ENCODE measurements at places on chromosomes 1 and 21.

DNA sequence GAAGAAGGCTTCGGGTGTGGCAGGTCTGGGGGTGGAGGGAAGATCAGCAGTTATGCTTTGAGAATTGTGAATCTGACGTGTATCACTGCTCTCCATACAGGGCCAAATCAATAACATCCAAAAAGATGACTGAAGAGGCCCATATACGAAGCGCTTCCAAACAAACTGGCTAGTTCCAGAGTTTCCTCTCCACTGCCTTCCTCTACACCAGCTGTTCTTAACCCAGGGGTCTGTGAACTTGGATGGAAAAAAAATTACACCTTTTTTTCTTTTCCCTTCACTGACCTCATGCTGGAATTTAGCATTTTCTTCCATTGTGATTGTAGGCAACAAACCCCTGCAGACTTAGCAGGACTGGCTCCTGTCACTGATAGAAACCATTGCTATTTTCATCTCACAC lies 77.1 kb upstream of the NBL1 start:
- DNase-seq: no peak

GRCh38 chr1:156897078-156897825 lies 3.7 kb downstream of the PEAR1 start:
- no peak for DNase-seq

- no peak for DNase-seq
Measured at GRCh38 chr1:8118031-8118451, 91.9 kb upstream of the ERRFI1 start.

- DNase-seq: no peak
Measured at GRCh38 chr21:27371975-27372331, 405.1 kb upstream of the ADAMTS5 start.

GRCh38 chr1:38558055-38558454 lies 301.5 kb downstream of the RRAGC start:
- no peak for DNase-seq

GRCh38 chr1:215321802-215322201 lies 239.3 kb downstream of the KCNK2 start:
- DNase-seq: no peak

GRCh38 chr1:225999912-226000337 lies 782 bp upstream of the SDE2 start:
- peak; percentile 67 for DNase-seq

DNA sequence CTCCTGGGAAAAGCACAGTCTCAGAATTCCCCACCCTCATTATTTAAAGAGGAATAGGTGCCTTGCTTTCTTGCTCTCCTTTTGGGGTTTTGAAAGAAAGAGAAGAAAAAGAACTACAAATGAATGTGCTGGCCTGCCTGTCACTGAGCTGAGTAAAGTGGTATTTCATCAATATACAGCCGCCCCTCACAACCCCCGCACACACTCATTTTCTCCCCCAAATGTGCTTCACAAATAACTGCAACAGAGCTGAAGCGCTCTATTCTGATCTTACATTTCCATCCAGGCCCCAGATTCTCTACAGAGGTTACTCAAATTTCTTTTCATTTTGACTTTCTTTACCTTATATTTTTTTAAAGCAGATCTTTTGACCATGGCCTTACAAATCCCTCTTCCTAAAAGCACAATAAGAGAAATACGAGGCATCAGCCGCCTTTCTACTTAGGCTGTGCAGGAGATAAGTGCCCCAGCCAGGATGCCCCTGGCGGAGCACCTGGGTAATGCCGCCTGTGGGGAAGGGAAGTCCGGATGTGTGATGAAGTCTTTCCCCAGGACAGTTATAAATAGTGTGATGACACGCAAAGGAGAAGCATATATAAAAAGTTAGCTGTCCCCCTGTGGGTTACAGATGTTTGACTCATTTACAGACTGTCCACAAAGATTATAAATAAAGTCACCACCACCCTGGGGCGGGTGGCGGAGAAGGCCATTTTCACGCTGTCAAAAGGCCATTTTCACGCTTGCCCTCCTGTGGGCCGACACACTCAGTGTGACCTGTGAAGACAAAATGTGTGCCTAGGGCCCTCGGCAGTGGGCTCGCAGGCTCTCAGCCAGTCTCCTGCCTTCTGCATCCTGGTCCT lies 6.5 kb downstream of the KCNN3 start:
- peak; percentile 95 for DNase-seq

- DNase-seq: no peak
Measured at GRCh38 chr1:31324093-31324492, 27.3 kb downstream of the ZCCHC17 start.

- DNase-seq: no peak
Measured at GRCh38 chr1:112981426-112981825, 25.4 kb upstream of the SLC16A1 start.

All from Karpas-422 (cell line).